ENCODE measurements at places on chromosomes 2 and 18. TPM values are rescaled to one million over a fixed set of nuclear protein-coding genes. Genes with fewer than 3 reads are reported as not detected.

Gene GPR75
- 3.0 TPM for total RNA-seq

Gene VPS4B
- 22.4 TPM for total RNA-seq

Gene THSD7B
- 0.62 TPM for total RNA-seq

Gene GALNT3
- total RNA-seq, result 0.27 TPM

GRCh38 chr2:61911510-61911909 lies 6.0 kb downstream of the COMMD1 start:
- DNase-seq, result no peak

- no peak for DNase-seq
Observed at GRCh38 chr2:26822877-26823276, 25.1 kb upstream of the DPYSL5 start.

DNA sequence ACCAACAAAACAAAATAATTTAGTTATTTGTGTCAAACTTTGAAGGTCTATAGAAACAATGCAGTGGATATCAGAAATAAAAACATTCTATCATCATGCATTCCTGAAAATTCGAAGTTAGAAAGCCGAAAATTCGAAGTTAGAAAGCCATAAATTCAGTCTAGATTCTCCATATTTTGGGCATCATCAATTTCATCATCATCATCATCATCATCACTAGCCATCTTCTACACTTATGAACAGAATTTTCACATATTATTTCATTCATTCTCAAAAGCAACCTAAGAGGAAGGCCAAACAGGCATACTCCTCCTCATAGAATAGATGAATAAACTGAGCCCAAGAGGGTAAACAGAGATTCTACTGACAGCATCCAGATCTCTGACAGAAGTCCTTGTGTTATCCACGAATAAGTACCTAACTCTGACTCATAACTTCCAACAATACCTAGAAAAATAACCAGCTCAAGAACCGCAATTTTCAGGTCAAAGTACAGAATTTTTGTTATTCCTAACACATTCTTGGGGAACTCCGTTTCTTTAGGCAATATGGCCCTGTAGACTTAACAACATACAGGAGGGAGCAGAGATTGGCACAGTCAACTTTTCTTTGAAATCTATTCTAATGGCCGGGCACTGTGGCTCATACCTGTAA lies 84.7 kb downstream of the TCF4 start:
- no peak for DNase-seq

- DNase-seq, result no peak
Observed at GRCh38 chr2:150274108-150274507, 213.4 kb downstream of the RND3 start.

DNA sequence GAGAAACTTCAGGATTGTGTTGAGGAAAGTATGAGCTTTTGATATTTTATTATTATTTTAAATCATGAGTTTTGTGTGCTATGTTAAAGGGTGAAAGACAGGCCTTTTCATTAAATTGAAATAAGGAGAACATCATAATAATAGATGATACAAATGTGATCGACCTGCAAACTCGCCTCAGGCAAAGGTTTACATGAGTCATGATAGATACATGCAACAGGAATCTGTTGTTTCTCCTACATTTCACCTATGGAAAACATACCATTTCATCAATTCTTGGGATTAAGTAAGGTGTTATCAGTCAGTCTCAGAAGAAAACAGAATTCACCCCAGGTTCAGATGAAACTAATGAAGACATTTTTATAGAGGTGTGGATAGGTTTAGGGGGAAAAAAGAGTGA lies 1992.5 kb upstream of the PIK3C3 start:
- DNase-seq, result no peak

DNA sequence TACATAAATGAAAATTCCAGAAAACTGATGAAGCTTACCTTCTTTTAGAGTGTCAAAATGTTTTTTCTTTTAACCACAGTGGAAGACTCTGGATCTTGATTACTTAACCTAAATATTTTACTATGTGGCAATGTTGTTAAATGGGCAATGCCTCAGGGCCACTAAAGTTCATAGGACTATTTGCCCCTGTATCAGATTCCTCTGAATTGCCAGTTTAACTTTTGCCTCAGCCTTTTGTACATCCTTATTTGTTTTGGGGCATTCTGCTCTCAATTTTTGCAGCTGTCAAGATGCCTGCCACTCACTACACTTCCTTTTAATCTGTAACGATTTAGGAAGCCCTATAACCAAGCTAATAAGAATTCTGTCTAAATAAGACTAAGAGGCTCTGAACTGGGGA lies 31.7 kb upstream of the SERTAD2 start:
- no peak for DNase-seq

GRCh38 chr2:68226794-68227193 lies 25.5 kb downstream of the PPP3R1 start:
- DNase-seq, result no peak

GRCh38 chr2:234102112-234102511 lies 51.6 kb downstream of the SPP2 start:
- DNase-seq, result no peak

All from cardiac septum (tissue), 1 donor.